ENCODE measurements at places on chromosomes 12 and 14.

DNA sequence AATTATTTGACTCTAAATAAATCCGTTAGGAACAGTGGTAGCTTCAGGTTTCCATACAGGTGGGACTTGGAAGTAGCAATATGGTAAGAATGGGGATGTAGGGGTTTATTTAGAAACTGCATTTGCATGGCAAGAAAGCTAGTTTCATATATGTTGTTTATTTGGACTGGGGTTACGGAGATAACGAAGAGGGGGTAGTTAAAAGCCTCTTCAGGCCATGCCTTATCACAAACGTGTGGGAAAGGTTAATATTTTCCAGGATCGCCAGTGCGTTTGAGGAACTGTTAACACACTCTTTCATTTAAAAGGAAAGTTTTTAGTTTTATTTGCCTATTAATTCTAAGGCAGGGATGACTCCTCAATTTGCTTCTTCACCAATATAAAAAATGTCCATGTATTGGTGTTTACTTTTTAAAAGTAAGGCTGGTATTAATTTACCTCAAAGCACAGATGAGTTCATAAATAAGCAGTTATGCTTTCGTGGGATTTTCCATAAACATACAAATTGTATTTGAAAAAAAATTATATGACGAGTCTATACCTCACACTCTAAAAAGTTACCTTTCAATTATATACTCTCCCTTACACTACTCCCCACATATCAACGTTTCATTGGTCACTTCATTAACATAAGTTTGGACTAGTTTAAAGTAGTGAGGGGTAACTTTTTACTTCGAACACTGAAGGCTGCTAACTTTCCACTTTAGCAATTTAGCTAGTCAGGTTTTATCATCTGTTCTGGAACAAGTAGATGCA lies 814 bp downstream of the RAB2B start:
- DNase-seq, result no peak

DNA sequence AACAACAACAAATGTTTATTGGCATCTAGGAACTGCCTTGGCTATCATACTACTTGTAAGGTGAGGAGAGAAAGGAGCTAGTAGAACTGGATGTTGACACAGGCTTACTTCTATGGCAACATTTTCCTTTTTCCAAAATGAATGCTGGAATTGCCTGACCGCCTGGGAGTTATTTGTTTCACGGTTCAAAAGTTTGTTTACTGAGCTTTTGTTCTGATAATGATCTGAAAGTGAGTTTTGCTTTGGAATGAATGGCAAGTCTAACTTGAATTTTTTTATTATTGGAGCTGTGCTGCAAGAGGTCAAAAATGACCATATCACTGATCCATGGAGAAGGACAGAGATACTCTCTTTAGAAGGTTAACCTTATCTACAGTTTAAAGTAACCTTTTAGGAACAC lies 183.5 kb upstream of the CAND1 start:
- DNase-seq, result no peak

DNA sequence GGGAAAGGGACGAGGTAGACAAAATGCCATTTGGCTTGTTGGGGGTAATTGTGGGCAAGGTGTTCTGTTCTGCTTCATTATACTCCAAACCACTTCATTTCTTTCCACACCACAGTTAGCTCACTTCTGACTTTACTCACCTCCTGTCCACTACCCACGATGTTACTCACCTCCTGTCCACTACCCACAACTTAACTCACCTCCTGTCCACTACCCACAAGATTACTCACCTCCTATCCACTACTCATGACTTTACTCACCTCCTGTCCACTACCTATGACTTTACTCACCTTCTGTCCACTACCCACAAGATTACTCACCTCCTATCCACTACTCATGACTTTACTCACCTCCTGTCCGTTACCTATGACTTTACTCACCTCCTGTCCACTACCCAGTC lies 10.1 kb upstream of the TWF1 start:
- DNase-seq, result no peak

DNA sequence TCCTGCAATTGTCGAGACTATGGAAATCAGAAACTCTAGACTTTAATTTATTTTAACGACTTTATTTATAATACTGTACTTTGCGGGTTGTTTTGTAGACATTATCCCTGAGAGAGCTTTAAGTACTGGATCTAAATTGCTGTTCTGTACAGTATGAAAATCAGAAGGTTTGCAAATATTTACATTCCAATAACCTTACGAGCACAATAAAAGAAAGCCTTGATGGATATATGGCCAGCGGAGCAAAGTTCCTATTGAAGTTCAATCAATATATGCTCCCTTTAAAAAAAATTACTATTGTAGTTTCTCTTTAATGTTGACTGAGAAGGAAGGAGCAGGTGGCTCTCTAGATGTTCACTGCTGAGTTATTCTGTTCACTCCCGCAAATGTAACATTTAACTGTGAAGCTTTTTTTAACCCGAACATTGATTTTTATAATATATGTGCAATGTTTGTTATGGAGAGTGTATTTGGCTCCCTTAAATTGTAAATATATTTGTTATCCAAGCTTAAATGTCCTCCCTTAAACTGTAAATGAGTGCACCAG lies 235.3 kb downstream of the PLCZ1 start:
- no peak for DNase-seq

- no peak for DNase-seq
These were observed 61.5 kb upstream of the PTGR2 start for GRCh38 chr14:73789989-73790581.

DNA sequence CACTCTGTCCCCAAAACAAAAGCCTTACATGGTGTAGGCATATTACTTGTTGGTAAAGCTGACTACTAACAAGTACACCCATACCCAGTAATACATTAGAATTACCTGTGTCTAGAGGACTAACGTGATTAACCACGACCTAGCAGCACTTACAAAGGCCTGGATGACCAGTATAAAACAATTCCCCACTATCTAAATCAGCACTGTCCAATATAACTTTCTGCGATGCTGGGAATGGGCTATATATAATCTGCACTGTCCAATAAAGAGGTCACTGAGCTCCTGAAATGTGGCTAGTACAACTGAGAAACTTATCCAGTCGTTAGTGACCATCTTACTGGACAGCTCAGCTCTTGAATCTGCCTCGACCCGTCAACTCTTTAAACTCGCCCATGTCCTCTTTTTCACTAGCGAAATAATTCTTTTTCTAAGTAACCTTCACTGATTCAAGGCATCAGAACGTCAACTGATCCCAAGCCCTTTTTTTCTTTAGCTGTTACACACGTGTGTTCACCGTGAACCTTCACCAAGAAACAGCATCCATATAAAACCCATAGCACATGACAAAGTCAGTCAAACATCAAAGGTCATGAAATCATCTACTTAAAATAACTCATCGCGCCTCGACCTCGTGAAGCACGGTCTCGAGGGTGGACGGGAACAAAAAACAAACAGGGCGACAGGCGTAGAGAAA lies 905 bp upstream of the CIPC start:
- DNase-seq, result no peak

- no peak for DNase-seq
These were observed 8.0 kb downstream of the PGAM5 start for GRCh38 chr12:132718644-132719043.

DNA sequence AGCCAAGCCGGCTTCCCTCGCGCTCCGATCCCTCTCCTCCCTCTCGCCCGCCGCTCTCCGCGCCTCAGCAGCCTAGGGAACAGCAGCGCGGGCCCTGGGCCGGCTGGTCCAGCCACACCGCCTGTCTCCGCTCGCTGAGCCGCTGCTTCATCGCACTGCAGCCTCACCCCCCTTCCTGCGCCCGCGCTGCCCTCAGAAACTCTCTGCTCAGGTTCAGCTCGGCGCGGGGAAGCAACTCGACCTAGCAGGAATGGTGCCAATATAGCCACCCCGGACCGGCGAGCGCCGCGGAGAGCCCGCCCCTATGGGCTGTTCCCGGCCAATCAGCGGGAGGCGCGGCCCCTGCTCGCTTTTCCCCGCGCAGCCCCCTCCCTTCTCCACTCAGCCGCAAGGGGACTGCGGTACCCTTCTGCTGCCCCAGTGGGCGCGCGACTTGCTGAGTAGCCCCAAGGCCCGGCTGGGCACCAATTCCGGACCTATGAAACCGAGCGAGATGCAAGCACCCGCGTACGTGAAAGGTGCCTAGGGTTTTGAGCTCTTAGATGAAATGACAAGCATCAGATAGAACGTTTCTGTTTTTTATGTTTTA lies at the start of gene ADAMTS20:
TSS of gene ADAMTS20 (minus strand) at position 233 of the 589 bp plus-strand sequence. CDS start 282 bp downstream, outside the sequence.
- DNase-seq, result peak; percentile 54

- DNase-seq, result no peak
These were observed 164.0 kb downstream of the FOXN3 start for GRCh38 chr14:89252887-89253532.

- DNase-seq, result no peak
These were observed 132.7 kb downstream of the SSPN start for GRCh38 chr12:26327975-26328644.

DNA sequence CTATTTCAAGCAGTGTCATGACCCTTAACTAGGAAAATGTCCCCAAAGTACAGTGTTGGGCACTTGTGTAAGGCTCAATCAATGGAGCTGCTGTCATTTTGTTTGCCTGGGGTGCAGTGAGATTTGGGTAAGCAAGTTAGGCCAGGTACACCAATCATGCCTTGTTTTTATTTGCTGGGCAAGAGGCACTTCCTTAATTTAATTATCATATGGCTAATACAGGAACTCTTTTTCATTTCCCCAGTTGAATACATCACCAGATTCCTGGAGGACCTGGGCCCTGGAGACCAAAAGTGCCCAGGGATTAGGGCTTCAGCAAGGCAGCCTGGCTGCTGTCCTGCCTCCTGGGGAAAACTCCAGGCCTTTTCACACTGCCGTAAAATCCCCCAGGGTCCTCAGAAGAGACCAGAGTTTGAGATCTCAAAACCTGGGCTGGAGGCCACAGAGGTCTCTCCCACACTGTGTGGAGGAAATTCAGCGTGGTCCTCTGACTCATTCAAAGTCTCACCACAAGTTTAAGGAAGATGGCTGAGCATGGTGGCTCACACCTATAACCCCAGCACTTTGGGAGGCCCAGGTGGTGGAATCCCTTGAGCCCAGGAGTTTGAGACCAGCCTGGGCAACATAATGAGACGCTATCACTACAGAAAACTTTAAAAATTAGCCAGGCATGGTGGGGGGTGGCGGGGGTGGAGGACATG lies 28.4 kb upstream of the FOXN3 start:
- DNase-seq, result no peak

GRCh38 chr12:25387732-25388050 lies 137.0 kb upstream of the KRAS start:
- DNase-seq, result no peak

DNA sequence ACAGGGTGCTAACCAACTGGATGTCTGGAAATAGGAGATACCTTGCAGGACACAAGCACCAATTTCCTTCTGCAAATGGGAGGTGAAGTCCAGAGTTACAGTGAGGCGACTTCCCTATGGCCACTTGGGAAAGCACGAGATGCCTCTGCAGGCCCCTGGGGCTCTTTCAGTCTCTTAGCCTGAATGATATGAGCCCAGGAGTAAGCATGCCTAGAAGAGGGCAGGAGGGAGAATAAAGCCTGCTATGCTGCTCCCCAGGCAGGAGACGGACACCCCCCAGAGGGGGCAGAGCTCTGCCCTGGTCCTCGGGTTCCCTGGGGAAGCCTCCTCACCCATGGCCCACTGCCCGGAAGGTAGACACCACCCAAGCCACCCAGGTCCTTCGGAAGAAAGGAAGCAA lies 105.1 kb downstream of the GCH1 start:
- DNase-seq, result no peak

DNA sequence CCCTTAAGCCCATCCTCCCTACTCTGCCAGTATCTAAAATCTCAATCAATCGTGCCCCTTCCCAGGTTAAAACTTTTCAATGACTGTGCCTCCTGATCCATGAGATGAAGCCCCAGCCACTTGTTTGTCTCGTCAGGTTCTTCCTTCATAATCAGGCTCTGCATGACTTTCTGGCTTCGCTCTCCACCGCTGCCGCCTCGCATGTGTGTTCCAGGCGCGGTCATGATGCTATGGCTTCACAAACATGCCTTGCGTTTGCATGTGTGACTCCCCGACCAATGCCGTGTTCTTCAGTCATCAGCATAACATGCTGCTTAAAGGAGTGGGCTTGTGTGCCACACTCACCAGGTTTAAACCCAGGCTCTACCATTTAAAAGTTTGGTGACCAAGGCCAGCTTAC lies 5.0 kb upstream of the C1RL start:
- no peak for DNase-seq

GRCh38 chr12:53968214-53969127 lies 4.5 kb upstream of the HOXC11 start:
- no peak for DNase-seq

GRCh38 chr12:88334271-88334670 lies 192.2 kb downstream of the TMTC3 start:
- DNase-seq, result no peak

Data from D721Med (cell line).